ENCODE measurements at places on chromosomes 4 and X.

DNA sequence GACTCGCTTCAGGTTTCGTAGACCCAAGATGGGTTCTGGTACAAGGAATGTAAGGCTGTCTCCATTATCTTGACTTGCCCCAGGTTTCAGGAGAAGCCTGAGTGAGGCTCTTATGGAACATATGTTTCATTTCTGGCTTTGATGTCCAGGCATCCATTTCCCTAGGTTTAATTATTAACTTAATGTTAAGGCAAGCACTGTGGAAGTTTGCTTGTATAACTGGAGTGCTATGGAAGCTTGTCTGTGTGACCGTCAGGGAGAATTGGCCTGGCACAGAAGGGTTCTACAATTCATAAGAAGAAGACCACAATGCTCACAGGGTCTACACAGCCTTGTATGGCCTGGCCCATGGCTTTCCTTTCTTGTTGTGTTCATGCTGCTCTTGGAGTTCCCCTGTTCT is 47.2 kb upstream of the PPP1R2C start:
- DNase-seq = no peak

- no peak for DNase-seq
Observed at GRCh38 chrX:39112143-39112542, 310.9 kb downstream of the MID1IP1 start.

DNA sequence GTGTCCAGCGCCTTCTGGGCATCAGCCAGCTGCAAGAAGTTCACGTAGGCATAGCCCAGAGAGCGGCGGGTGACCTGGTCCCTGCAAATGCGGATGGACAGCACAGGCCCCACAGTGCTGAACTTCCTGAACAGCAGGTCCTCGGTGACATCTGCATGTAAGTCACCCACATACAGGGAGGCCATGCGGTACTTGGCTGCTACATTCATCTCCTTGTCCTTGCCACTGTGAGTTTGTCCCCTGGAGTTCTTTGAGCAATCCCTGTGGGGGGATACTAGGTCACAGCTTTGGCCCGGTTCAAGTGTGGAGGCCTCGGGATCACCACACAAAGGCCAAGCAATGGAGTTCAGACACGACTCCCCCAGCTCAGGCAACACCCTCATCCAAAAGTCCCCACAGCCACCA is 776 bp downstream of the PABPC4L start:
- DNase-seq = no peak

GRCh38 chr4:179750374-179750773 is 2308.1 kb upstream of the AGA start:
- no peak for DNase-seq

- no peak for DNase-seq
Observed at GRCh38 chr4:178081176-178081575, 638.9 kb upstream of the AGA start.

- DNase-seq = no peak
Observed at GRCh38 chr4:54495091-54495490, 162.7 kb upstream of the KIT start.

- DNase-seq = no peak
Observed at GRCh38 chrX:14386981-14387380, 142.4 kb upstream of the GLRA2 start.

- no peak for DNase-seq
Observed at GRCh38 chr4:70337886-70338420, 3.2 kb downstream of the CABS1 start.

DNA sequence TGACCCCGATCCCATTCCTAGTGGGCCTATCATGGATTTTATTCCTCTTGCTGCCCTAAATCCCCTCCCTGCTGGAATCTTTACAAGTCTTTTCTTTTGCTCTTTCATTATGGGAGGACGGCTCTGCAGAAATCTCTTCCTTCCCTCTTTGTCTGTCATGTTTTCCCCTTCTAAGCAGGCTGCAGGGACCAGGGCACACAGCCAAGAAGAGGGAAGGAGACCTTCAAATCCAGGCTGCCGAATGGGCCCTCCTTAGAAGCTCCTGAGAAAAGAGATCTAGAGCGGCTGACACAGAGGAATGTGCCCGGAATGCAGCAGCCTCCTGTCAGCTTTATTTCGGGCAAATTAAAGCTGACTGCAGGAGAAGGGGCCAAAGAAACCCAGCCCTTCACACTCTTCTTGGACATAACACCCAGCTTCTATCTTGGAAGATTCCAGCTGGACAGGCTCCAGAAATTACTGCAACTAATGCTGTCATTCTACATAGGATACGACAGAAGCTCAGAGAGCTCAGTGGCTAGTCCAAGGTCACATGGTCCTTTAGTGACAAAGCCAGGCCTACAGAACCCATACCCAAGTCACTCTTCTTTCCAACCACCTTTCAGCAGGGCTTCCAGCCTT is 187.8 kb upstream of the NHS start:
- DNase-seq = no peak

Measured in GM20000 (cell line).